ENCODE measurements at places on chromosomes 11 and 22.

DNA sequence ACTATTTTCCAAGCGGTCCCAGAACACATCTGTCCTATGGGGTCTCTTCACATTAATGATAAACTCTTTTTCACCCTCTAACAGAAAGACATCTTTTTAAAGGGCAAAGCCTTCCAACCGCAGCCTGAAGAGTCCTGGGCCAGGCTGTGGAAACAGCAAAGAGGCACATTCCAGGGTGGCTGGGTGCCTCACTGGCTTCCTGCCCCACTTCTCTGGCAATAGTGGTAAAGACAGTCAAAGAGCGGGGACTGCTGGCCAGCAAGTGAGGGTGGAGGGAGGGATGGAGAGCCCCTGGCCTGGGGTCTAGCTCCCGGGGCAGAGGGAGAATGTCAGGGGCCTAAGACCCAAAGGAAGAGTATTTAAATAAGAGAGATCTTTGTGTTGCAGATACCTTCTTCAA, 10.2 kb upstream of the CHST1 start:
- DNase-seq: no peak

DNA sequence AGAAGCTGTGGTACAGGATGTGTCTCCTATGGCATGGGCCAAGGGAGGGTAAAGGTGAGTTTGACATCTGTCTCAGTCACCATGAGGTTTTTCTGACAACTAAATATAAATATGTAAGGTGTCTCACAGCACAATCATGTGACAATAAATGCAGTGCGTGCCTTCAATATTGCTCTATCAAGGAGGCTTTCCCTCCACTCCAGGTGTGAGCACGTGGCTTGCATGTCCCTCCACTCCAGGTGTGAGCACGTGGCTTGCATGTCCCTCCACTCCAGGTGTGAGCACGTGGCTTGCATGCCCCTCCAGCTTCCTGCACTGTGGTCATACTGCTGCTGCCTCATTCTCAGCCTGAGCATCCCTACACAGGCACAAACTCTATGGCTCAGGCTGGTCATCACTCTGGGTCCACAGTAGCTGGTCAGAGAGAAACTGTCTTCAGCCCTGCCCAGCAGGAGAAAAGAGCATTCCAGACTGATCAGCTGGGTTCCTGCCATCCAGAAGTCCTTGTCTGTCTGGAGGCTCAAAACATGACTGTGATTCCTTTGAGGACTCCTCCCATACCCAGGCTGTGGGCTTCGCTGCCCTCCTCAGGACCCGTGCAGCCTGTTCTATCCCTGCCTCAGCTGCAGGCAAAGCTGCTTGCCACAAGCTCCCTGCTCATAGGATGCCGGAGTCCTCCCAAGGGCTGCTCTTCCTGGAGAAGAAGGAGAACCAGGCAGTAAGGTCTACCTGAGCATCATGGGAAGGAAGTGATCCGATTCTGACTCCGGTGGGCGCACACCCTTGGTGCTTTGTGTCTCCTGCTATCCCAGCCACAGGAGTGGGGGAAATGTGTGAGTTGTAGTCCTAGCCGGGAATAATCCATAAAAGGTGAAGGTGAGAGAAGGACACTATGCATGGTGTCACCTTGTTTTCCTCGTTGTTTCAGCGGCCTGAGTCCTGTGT, 33.4 kb upstream of the VPREB1 start:
- no peak for DNase-seq

- DNase-seq: no peak
Measured at GRCh38 chr22:48376936-48377712, 1450.5 kb downstream of the BRD1 start.

- DNase-seq: no peak
Measured at GRCh38 chr11:131746201-131746600, 375.8 kb downstream of the NTM start.

- no peak for DNase-seq
Measured at GRCh38 chr22:25193548-25193947, 6.1 kb upstream of the CRYBB3 start.

- no peak for DNase-seq
Measured at GRCh38 chr11:83862691-83863090, 576.5 kb upstream of the CCDC90B start.

- DNase-seq: no peak
Measured at GRCh38 chr11:33669598-33670249, 30.9 kb downstream of the C11orf91 start.

GRCh38 chr11:32311346-32312065, 123.8 kb downstream of the WT1 start:
- DNase-seq: no peak

- DNase-seq: no peak
Measured at GRCh38 chr22:38416621-38417251, 38.3 kb downstream of the KCNJ4 start.

GRCh38 chr11:64095273-64095817, 59.6 kb downstream of the FLRT1 start:
- DNase-seq: no peak

Measured in activated CD4-positive, CD25-positive, alpha-beta regulatory T cell (primary cell).